Amniotic stem cell (primary cell): ENCODE measurements at places on chromosomes 11 and 22.

DNA sequence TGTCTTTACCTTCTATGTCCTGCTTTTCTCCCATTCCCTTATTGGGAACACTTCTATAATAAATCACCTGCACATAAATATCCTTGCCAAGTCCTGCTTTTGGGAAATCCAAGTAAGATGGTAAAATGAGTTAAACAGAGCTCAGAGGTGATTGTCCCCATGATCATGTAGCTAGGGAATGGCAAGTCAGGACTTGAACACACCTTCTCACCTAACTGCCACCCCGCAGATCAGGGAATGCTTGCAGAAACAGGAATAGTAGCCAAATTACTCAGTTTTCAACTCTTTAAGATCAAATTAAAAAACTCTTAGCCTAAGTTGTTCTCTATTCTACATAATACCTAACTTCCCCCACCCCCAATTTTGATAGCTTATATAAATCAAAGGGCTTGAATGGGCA, 16.0 kb downstream of the OOSP3 start:
- no peak for DNase-seq

GRCh38 chr11:112655371-112655770, 305.8 kb upstream of the NCAM1 start:
- DNase-seq, result no peak

DNA sequence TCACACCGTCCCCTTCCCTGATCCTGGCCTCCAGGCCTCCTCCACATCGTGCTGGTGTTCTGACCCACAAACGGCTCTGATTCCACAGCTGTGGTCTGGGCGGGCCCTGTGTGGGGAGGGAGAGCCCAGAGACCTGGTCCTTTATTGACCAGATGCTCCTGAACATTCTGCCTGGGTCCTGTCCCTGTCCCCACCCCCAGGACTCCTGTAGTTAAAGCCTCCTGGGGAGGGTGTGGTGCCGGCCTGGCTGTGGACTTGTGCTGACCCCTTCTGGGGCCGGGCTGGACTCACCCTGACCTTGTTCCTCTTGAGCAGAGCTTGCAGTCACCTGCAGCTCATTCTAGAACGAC, 128.7 kb downstream of the CTTN start:
- no peak for DNase-seq

DNA sequence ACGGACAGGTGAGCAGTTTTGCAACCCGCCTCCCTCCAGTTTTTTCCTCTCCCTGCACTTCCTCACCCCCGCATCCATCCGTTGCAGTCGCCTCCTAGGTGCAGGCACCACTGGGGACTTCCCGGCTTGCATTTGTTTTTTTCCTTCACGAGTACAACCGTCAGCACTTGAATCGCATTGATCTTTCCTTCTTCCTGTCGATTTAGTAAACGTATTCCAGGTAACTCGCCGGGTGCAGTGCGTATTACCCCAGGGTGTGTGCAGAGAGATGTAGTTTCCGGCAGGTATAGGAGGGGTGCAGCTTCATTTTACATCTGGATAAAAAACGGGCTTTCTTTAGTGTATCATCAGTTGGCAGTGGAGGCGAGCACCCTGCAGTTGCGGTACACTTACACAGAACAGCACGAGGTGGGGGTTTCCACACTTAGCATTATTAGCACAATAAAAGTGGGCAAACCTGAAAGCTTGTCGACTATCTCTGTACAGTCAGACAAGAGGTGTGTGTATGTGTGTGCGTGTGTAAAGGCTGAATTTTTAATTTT, at the start of gene SORL1-AS1:
Gene SORL1-AS1, minus strand, starts transcription at position 359 of the 542 bp plus-strand sequence.
- DNase-seq, result no peak

DNA sequence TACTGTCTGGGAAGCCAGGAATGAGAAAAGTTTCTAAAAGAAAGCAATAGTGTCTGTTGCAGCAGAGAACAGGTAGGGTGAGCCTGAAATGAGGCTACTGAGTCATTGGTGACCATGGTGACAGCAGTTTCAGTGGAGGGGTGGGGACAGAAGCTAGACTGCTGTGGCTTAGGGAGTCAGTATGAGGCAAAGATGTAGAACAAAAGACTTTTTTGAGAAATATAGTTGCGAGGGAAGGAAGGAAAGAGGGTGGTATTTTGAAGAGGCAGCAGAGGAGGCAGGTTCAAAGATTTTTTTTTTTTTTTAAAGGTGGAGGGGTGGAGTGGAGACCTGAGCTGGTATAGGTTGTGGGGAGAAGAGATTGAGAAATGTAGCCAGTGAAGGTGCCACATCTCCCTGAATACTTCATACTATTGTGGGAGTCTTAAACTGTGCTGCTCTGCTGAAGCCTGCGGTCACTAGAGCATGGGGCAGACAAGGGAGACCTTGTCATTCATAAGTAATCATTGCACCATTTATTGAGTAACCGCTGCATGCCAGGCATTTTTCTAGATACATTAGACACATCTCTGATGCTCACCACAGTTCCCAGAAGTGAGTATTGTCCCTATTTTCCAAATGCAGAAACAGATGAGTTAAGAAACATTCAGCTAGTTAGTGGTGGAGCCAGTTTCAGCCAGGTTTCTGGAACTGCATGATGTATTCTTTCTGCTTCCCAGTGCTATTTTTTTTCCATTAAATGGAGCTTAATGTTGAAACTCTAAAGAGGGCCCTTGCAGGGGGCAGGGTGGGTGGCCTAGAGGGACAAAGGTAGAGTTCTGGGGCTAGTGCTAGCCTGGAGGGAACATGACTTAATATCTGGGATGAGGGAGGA, 49.9 kb downstream of the STIM1 start:
- DNase-seq, result no peak

- DNase-seq, result no peak
Observed at GRCh38 chr11:709109-709997, 3.3 kb downstream of the EPS8L2 start.

DNA sequence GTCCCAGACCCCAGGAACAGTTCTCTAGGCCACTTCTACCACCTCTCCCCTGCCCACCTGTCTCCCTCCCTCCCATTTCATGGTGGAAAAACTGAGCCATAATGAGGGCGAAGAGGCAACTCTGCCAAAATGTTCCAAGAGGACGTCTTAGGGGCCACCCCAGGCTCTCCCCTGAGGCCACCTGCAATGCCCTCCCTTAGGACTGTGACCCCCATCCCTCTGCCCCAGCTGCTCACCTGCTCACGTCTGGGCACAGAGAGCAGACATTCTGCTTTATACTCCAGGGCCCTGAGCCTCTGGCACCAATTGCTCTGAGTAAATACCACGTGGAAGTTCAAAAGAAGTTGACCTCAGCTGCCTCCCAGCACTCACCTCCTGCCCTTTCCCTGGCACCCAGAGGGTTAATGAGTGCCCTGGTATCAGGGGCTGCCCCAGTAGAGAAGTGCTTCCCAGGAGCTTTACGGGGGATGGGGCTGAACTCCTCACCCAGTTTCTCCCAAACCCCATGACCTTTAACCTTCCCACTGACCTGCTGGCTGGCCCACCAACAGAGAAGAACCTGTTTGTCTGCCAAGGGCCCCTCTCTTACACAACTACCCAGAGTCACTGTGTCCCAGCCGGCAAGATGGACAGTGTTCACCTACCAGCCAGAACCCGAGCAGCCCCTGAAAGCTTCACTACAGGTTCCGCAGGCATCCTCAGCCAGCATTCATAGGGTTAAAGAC, 627 bp upstream of the APOA5 start:
- no peak for DNase-seq

GRCh38 chr11:125176866-125177265, 12.3 kb downstream of the PKNOX2 start:
- DNase-seq, result no peak

- no peak for DNase-seq
Observed at GRCh38 chr22:49457146-49457545, 370.5 kb downstream of the BRD1 start.

DNA sequence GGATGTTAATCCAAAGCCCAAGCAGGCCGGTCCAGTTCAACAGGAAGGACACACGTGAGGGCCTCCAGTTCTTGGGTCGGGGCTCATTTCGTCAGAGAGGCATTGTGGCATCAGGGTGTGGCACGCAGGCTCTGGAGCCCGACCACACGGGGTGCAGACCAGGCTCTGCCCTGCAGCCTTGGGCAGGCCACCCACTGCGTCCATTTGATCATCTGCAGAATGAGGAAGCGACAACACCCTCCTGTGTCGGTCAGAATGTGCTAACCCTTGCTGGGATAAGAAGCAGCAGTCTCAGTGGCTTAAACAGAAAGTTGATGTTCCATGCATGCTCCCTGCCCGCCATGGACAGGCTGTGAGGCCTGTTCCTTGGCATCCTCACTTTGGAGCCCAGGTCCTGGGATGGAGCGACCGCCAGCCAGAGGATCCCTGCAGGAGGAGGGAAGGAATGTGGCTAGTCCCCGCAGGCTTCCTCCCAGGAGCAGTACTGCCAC, 10.8 kb downstream of the RIBC2 start:
- no peak for DNase-seq

DNA sequence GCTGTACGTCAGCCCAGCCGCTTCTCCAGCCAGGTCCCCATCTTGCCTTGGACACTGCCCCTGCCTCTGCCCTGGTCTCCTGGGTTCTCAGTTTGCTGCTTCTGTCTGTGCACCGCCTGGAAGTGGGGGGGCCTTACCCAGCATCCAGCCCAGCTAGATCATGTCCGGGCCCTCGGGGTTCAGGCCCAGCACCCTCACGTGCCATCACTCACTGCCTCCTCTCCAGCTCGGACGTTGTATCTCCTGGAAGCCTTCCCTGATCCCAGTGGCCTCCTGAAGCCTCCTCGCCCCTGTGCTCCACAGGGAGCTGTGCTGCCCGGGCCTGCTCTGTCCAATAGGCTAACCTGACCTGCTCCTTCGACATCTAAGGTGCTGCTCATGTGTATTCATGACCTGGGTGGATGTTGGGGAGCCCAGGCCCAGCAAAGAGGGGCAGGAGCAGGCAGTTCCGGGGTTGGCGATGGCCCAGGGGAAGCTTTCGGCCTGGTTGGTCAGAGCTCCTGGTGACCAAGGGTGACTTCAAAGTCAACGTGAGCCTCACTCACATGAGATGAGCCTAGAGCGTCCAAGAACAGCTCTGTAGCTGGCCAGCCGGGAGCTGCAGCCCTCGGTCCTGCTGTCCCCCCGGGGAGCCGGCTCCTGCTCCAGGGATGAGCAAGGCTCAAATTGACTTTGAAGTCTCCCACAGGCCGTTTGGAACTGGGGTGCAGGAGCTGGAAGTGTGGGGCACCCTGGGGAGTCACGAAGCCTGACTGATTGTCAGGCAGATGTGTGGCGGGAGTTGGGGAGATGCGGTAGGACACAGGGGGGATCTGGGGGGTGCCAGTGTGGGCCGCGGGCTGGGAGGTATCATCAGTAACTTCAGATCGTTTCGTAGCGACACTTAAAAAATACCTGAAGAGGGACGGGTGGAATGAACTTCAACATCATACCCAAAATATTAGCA, 5.2 kb upstream of the ASCL2 start:
- DNase-seq, result no peak

- DNase-seq, result no peak
Observed at GRCh38 chr11:10436224-10436623, 18.8 kb upstream of the AMPD3 start.

- DNase-seq, result no peak
Observed at GRCh38 chr11:78798663-78799062, 224.0 kb upstream of the NARS2 start.

DNA sequence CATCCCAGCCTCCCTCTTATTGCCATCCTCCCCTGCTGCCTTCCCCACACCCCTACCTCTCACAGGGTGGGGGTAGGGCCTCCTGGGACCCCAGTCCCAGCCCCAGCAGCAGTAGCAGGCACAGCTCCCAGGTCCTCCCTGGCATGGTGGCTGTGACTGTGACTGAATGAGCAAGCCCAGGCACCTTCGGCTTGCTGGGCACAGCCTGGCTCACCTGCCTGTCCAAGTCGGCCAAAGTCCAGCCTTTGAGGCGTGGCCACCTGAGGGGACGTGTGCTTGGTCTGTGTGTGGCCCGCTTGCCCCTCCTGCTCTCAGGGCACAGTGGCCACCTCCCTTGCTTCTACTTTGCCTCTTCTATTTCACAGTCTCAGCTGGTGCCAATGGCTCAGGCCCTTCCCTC, at the start of gene TREH:
Gene TREH, minus strand, starts transcription at position 168 of the 400 bp plus-strand sequence. Its CDS starts 23 bp downstream, at position 145.
- no peak for DNase-seq

- no peak for DNase-seq
Observed at GRCh38 chr11:88061111-88061510, 114.1 kb downstream of the RAB38 start.

GRCh38 chr11:7833527-7833926, 36.8 kb upstream of the OR5P2 start:
- no peak for DNase-seq

DNA sequence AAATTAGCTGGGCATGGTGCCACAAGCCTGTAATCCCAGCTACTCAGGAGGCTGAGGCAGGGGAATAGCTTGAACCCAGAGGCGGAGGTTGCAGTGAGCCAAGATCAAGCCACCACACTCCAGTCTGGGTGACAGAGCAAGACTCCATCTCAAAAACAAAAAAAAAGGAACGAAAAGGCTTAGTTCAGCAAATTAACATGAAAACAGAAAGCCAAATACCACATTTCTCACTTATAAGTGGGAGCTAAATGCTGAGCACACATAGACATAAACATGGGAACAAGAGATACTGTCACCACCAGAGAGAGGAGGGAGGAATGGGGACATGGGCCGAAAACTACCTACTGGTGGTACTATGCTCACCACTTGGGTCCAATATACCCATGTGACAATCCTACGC, 38.6 kb downstream of the SCGB1A1 start:
- no peak for DNase-seq

DNA sequence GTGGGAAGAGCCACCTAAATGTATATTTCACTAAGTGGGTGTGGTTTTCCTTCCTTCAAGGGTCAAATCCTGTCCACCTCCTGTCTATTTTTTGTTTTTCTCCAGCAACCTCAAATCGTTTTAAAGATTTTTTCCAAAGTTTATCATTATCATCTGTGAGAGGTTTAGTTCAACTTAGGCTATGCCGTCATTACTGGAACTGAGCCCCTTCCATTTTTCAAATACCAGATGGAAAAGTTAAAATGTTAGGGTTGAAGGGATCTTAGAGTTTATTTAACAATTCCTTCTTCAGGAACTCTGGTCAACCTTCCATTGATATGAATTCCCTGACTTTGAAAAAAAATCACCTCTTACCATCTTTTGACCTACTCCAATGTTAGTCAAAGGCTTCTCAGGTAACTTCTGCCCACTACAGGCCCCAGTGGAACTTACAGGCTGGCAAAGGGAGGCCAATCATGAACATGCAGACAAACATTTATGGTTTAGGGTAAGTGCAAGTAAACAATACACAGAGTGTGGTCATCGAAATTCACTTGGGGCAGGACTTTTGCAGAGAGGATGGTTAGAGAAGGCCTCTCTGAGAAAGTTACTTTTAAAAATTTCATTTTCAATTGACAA, 45.2 kb downstream of the SYN3 start:
- no peak for DNase-seq

DNA sequence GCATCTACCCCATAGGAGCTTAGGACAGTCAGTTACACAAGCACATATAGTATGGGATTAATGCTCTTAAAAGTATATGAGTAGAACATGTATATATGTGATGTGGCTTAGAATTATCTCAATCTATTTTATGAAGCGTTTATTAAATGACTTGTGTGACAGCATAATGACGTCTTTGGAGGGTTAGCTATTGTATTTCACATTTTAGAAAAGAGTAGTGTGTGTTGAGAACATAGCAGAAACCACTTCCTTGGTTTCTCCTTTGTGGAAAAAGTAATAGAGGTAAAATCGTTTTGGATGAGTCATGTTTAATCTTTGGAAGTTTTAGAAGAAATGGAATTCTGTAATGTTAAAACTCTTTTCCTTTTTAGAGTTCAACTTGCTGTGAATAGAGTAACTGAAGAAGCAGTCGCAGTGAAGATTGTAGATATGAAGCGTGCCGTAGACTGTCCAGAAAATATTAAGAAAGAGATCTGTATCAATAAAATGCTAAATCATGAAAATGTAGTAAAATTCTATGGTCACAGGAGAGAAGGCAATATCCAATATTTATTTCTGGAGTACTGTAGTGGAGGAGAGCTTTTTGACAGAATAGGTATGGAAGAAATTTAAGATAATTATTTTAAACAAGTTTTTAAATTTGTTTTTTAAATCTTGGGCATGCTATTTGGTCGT, 2.4 kb downstream of the CHEK1 start:
- DNase-seq, result no peak
